GM13977 (cell line): ENCODE measurements at places on chromosomes 3 and 15.
A peak's percentile ranks its signal among the peaks of the same experiment; 100 is the strongest.

DNA sequence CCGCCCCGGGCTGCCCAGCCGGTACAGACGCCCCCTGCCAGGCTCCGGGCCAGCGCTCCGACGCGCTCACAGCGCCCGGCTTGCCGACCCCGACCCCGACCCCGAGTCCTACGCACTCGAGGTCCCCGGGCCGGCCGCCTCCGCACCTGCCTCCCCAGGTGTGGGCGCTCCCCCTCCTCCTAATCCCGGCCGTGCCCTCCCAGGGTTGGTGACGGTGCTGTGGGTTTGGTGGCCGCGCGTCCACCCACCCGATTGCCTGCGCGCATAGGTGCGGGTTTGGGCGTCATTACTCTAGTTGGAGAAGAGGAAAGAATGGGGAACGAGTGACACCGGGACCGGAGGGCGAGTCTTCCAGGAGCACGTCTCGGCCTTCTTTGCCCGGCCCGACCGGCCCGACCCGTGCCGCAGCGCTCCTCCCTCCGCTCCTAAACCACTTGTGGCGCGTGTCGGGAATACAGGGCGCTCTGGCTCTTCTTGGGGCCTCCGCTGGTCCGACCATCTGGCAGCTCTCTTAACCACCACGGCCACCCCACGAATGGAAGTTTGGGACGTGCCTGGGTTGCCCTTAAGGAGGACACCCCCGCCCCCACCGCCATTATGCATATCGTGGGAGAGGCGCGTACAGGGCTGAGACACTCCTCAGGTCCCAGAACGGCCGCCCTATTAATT is 810 bp upstream of the THRB start:
- DNase-seq: peak; percentile 29

GRCh38 chr3:174792864-174793263 is 66.3 kb upstream of the NAALADL2 start:
- DNase-seq: no peak

GRCh38 chr3:82423268-82424030 is 662.0 kb upstream of the GBE1 start:
- DNase-seq: no peak

- no peak for DNase-seq
These were observed 68.0 kb downstream of the NEO1 start for GRCh38 chr15:73120269-73120668.

GRCh38 chr3:116930786-116931185 is 221.2 kb downstream of the TUSC7 start:
- no peak for DNase-seq

DNA sequence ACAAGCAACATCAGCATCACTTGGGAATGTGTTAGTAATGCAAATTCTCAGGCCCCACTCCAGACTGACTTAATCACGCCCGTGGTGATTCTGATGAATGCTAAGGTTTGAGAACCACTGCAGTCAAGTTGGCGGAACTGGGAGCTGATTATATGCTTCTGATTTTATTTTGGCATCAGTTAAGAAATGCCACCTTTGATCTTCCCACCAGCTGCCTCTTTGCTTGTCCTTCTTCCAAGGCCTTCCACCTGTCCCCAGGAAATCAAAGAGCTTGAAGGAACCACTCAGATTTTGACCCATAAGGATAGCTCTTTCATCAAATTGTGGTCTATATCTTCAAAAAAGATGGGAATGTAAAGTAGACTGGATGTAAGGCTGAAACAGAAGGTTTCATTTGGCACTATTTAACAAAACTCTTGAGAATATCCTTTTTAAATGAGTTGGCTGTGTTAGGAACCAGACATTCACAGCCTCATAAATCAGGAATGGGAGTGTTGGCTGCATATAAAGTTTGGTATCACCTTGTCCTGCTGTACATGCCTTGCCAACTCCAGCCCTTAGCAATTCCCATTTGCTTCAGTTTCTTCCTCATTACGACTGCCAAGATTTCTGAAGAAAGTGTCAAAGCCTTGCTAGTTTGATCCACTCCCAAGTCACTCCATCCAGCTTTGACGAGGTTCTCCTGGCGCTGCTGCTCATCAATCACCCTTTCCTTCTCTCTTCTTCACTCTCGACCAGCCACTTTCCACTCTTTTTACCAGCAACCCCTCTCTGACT is 125.8 kb upstream of the NPHP3 start:
- no peak for DNase-seq

DNA sequence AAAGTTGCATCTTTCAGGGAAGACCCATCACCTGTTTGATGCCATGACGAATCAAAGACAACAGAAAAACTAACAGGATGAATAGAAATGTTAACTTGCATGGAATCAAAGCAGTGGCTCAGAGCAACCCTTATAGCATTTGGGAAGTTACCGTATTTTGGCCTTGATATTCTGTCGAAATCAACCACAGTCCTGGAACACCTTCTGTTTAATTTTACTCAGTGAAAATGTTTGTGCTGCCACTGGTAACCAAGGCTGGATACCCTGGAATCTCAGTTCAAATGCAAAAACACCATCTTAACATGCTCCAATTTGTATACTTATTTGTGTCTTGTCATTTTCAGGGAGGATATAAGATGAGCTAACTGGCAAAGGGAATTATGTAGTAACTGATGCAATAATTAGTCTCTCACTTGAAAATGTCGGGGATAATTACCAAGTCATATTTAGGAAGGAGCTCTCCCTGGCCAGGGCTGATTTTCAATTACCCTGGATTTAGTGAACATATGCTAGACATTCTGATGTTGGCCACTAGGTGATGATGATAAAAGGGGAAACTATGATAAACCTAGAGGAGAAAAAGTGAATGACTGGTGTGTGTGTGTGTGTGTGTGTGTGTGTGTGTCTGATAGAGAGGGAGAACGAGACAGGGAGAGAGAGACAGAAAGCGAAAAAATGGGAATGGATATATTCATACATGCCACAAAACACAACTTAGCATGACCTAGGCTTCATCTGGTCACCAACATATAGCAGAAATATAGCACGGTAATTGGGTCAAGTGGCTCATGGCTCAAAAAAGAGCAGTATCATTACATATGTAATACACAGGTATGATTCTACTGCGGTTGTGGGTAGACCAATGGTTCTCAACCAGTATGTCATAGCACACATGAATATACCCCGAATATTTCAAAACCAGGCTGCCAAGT is 19.0 kb upstream of the PRICKLE2 start:
- DNase-seq: no peak

GRCh38 chr3:50551681-50552435 is 15.7 kb downstream of the C3orf18 start:
- no peak for DNase-seq

DNA sequence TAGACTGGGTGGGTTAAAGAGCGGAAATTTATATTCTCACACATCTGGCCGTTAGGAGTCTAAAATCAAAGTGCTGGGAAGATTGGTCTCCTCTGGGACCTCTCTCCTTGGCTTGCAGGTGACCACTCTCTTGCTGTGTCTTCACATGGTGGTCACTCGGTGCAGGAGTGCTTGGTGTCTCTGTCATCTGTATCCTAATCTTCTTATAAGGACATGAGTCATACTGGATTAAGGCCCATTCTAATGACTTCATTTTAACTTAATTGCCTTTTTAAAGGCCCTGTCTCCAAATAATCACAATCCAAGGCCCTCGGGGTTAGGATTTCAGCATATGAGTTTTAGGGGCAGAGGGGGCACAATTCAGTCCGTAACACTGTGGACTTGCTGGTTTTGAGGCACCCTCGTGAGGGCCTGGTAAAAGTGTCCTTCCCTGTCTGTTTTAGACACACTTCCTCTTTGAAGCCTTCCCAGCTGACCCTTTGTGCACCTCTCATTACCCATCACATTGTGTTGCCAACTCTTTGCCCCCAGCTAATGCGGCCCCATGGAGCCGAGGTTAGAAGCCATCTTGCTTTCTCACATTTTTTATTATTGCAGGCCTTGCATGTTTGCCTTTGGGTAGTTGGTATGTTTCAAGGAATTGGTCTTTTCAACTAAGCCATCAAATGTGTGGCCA is 3.2 kb downstream of the XYLB start:
- no peak for DNase-seq

- DNase-seq: no peak
These were observed 171.8 kb downstream of the WDR76 start for GRCh38 chr15:43998607-43999006.

DNA sequence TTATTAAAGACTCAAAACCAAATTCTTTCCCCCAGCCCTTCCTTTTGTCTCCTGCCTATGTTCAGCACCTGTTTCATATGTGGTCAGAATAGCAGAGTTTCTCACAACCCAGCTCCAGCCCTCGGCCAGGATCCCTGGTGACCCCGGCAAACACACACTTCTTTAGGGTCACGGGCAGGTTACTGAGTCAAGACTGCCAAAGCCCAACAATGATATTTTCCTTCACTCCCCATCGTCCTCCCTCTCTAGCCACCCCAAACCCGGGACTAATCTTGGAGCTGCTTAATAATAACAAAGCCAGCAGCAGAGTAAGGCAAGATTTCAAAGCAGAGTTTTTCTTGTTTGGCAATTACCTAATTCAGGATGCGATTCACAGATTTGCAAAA is 25.5 kb downstream of the RARB start:
- no peak for DNase-seq

DNA sequence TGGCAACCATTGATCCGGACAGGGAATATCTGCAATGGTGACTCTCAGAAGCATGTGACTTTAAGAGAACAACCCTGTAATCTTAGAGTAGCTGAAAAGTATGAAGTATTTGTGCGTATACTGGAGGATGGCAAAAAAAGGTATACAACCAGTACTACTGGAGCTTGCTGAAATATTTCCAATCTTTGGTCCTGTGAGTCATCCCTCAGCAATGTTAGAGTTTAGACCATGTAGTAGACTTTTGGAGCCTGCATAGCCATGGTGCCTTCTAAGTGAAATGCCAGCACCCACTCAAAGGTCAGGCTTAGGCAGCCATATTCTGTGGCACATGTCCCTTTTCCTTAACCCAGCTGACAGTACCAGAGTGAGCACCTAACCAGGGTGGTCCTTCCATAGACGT is 429.4 kb downstream of the NTRK3 start:
- DNase-seq: no peak

DNA sequence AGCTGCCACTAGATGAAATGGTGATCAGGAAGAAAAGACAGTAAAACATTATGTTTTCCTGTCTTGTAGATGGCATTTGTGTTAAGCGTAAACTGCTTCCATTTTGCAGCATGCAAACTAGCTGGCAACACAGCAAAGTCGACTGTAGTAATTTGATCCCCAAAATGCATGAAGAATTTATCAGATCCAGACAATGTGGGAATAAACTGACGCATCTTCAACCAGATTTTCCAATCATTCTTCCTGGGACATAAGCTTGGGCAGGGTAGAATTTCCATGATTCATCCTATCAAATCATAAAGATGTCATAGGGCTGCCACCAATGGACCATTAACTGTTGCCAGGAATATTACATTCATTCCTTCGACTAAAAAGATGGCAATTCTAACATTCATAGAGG is 260.3 kb downstream of the ERC2 start:
- no peak for DNase-seq

DNA sequence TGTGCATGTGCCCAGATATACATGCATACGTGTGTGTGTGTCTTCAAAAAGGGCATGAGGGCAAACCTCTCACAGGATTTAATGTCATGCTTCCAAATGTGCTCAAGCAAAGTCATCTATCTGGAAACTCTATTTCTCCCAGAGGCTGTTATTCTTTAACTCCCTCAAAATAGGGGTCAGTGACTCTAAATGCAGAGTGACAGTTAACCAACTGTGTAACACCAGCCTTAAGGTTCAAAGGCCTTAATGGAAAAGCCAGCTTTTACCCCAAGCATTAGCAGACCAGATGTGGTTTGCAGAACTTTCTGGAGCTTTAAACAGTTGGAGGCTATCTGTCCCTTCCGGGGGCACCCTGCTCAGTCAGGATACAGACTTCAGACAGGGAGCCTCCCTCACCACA is 70.4 kb upstream of the SLC7A14 start:
- no peak for DNase-seq

DNA sequence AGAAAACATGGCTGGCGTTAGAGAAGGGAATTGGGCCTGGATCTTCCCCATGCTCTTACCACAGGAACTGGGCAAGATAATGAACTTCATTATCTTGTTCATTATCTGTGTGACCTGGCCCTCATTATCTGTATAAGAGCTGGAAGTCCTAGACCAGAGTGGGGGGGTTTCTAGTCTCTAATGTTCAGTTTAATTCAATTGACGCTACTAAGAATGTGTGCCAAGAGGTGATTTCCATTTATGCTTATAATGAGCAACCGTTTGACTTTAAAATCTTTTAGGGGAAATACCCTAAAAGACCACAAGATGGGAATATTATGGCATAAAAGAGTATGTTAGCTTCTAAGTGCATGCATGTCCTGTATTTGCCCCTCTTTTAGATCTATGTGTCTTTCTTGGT is 59.1 kb upstream of the CSTA start:
- no peak for DNase-seq

DNA sequence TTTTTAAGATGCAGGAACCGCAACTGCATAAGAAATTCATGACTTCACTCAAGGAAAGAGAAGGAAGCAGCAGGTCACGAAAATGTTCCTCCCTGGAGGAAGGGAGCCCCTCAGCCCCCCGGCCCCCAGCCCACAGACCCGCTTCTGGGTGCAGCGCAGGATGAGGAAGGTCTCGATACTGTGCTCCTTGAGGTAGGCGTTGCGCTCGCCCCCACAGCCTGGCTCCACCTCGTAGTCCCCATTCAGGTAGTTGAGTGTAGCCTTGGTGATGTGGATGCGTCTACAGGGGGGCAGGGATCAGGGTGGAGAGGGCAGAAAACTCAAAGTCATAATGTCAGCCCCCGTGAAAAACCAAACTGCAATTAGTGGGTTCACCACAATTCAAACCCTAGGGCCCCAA is 121.4 kb downstream of the ADCY5 start:
- DNase-seq: no peak

- DNase-seq: no peak
These were observed 777.7 kb downstream of the GBE1 start for GRCh38 chr3:80983753-80984152.

DNA sequence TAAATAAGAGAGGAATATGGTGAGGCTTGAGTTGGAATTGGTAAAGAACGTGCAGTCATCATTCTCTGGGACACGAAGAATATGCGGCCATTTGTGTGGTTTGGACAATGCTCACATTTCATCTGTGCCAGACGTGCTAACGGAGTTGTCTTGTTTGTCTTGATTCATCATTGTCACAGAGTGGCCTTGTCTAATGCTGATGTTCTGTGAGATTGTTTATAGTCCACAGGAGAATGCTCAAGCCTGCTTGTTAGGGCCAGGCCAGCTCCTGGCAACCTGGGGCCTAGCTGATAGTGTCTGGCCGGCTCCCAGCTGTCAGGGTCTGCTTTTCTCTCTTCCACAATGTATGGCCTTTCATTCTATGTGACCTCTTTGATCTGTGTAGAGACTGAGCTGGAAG is 384.7 kb downstream of the EDEM1 start:
- no peak for DNase-seq

DNA sequence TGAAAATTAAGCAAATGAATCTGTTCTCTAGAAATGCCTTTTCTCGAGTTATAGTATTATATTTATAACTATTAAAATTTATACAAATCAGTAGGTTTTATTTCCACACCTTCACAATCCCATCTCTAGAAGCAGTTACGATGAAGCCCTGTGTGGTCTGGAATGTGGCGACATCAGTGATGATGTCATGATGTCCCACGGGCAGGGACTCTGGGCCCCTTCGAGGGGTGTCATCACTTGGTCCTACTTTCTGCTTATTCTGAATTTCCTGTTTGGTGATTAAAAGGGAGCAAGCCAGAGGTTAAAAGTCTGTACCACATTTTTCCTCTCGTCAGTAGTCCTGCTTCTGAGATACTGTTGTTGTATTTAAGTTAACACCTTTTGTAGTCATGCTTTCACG is 67.4 kb downstream of the PIK3R4 start:
- DNase-seq: no peak
